Astrocyte (in vitro differentiated cells and primary cell): ENCODE measurements at places on chromosomes 16 and 17.

- DNase-seq, result no peak
Observed at GRCh38 chr16:11295672-11296071, 14.5 kb upstream of the PRM1 start.

- DNase-seq, result no peak
Observed at GRCh38 chr17:79791735-79792161, 5.1 kb downstream of the CBX8 start.

DNA sequence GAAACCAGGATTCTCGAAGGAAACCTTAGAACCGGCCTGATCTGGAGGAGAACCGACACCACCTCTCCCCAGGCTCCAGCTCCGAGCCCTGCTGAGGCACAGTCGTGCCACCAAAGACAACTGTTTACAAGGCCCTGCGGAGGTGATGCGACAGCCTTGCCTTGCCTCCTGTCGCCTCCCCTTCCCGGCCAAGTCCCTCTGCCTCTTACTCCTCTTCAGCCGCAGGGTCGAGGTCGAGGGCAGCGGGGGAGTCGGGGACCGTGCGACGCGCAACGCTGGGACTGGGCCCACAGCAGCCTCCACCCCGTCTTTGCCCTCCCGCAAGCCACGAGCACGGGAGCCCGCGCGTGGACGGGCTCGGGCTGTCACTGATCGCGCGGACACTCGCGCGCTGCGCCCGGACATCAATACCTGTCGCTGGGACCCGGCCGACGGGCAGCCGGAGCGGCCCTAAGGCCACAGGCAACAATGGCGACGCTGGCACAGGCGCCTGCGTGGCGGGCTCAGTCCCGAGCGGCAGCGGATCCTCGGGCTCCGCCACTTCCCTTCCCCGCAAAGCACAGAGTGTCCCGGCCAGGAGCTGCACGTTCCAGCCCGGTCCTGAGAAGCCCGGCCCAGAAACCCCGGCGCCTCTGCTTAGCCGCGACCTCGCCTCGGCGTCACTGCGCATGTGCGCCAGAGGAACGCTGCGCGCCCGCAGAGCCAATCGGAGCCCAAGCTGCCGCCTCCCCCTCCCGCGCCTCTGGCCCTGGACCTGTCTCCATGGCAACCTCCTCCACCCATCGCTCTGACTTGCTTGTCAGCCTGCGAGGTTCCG lies at the start of gene ZNF287:
ZNF287 (minus strand) TSS at position 664 of the 817 bp plus-strand sequence. CDS start 1,473 bp downstream, outside the sequence.
- peak; percentile 77 for DNase-seq

DNA sequence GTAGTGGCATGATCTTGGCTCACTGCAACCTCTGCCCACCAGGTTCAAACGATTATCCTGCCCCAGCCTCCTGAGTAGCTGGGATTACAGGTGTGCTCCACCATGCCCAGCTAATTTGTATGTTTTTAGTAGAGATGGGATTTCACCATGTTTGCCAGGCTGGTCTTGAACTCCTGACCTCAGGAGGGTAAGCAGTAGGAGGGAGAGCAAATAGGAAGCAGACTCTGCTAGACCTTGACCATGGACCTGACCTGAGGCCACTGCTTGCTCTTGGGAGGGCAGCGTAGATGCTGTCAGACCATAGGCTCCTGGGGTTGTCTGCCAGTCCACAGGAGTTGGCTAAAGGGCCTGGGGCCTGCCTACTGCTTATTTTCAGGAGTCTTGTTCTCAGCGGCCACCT lies 28.6 kb downstream of the AKAP1 start:
- no peak for DNase-seq

DNA sequence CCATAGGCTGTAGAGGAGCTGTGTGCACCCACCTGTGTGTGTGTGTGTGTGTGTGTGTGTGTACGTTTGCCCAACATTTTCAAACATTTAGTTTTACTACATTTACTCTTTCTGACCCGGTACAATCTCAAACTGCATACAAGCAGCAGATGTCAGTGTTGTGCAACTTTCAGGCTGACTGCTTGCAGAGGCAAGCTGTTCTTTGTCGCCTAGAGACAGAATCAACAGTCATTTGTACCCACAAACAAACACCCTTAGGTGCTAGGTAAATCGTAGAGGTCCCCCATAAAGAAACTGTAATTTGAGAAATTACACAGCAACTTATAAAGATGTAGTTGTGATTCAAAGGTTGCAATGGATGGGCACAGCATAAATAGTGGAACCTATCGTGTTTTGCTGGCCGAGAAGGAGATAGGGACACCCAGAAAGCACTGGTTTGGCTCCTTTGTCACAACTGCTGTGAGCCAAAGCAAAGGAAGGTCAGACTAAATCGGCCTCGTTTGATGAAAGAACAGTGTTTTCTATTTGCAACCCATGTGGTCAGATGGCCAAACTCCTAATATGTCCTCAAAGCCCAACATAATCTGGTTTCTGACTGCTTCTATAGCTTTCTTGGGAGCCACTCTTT lies 478.4 kb downstream of the TOX3 start:
- DNase-seq, result no peak

DNA sequence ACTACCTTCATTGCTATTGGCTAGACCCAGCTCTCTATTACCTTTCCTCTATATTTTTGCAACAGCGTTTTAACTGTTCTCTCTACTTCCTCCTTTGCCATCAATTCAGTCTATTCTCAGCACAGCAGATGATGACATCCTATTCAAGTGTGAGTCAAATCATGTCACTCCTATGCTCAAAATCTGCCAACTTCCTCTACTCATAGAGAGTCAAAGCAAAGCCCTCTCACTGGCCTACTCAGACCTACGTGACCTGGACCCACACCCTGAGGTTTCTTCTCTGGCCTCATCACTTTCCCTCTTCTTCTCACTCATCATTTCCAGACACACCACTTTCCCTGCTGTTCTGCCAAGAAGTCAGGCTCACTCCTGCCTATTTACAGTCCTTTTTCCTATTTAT lies 289.0 kb upstream of the AXIN2 start:
- no peak for DNase-seq

GRCh38 chr16:73145166-73145880 lies 97.4 kb upstream of the ZFHX3 start:
- DNase-seq, result no peak

GRCh38 chr16:66902648-66903543 lies 15.8 kb downstream of the CDH16 start:
- no peak for DNase-seq

- DNase-seq, result no peak
Observed at GRCh38 chr17:2271985-2272702, 31.4 kb downstream of the SMG6 start.

DNA sequence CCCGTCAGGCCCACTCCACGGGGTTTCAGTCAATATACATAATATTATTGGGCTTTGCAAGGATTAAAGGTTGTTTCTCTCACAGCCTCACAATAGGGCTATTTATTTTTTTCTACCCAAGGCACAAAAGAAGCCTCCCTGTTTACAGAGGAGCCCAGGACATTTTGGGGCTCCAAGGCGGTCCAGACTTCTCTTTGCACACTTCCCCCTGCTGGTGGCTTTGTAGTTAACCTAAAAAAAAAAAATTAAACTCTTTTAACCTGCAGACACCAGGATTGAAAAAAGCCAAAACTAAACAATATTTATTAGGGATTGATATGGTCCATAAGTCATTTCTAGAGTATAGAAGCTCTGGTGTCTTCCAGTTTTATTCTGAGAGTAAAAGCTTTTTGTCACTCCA lies 169.7 kb upstream of the ZFHX3 start:
- no peak for DNase-seq

- no peak for DNase-seq
Observed at GRCh38 chr17:80588702-80589383, 44.2 kb downstream of the RPTOR start.

DNA sequence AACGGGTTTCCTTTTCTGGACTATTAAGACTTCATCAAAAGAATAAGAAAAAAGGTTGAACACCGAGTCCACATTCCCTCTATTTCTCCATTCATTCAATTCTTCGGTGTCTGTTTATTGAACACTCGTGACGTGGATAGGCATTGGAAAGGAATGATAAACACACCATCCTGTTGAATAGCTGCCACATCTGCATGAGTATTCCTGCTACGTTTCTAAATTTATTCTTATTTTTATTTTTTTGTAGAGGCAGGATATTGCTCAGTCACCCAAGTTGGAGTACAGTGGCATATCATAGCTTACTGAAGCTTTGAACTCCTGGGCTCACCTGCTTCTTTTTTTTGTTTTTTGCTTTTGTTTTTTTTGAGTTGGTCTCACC lies 80.8 kb upstream of the CIBAR2 start:
- peak; percentile 51 for DNase-seq

DNA sequence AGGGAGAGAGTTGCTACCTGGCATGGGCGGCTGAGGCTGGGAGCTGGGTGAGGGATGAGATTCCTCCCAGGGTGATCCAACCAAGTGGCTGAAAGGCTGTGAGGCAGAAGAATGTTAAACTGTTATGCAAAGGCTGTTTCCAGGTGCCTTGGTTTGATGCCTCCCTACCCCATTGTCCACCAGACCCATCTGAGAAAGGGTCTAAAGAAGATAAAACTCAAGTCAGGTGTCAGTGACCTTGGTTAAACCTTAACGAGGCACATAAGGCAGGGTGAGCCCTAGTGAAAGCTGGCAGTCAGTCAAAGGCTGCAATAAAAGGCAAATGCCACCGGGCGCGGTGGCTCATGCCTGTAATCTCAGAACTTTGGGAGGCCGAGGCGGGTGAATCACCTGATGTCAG lies 23.8 kb downstream of the LDHD start:
- no peak for DNase-seq

GRCh38 chr17:44899074-44899782 lies at the start of gene EFTUD2:
Gene EFTUD2, minus strand, starts transcription at chr17:44899445. Its CDS starts 4,924 bp downstream, at chr17:44894521.
- DNase-seq, result peak; percentile 75

DNA sequence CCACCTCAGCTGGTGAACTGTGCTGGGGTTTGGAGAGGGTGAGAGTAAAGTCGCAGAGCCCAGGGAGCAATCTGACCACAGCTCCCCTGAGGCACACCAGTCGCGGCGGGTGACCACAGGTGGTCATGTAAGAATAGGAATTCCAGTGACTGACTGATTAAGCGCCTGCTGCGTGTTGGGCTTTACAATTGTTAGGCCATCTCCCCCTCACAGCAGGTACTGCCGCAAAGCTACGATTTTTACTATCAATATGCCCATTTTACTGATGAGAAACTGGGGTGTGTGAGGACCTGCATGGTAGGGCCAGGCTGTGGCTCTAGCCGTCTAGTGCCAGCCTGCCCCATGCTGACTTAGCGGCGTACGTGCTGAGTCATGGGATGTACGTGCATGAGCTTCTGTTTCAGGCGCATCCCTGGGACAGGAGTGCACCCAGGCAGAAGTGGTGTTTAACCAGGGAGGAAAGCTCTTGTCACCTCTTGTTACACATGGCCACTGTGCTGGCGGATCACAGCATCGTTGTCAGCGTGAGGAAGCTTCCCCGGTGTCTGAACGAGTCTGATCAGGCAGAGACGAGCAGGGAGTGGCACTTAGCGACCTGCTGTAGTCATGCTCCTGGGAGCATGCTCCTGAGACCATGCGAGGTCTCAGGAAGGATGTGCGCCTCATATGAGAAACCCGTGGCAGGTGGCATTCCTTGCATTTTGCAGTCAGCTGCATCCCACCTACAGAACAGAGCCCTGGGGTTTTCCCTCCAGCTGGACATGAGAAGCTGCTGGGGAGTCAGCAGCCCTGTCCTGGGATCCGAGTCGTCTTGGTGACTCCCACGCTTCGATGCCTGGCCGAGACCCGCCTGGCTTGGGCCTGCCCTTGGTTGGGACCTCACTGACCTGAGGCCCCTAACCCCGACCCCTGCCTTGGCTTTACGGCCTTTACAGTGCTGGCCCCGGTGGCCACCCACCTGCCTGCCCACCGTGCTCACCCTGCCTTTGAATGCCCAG lies 163.7 kb upstream of the CHMP6 start:
- peak; percentile 36 for DNase-seq

DNA sequence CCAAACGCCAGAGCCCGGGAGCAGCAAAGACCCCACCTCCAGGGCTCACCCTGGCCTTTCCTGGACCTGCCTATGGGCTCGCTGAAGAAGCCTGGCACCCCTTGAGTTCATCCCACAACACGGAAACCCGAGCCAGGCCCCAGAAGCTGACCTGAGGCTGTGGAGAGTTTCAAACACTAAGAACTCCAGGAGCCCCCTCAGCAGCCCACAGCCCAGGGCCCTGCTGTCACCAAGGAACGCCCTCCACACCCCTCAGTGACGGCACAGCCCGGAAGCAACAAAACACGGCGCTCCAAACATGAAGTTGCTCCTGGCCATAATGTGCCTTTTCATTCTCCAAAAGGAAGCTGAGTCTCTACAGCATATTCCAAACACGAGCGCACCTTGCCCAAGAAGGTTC lies 9.2 kb downstream of the SLC38A10 start:
- no peak for DNase-seq

DNA sequence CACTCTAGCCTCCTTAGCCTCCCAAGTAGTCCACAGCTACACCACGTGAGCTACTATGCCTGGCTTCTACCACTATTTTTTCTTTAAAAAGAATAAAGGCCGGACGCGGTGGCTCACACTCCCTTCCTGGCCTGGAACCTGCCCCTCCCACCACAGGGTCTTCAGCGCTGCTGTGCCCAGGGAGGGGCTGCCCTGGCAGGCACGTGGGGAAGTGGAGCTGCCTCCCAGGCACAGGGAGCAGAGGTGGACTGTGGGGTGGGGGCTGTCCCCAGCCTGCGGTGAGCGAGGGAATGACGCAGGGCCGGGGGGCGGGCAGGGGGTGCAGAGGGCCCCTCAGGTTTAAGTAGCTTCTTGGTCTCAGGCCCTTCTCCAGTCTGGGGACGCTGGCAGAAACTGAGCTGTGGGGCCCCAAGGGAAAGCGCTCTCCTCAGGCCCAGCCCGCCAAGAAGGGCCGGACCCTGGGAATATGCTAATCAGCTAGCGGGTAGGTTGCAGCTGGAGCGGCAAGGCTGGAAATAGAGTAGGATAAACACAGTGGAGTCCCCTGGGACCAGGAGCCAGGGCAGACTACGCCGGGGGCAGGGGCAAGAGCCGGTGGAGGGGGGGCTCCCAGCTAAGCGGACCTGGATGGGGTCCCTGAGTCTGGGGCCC lies 46.8 kb downstream of the TIMM22 start:
- no peak for DNase-seq
